ENCODE measurements at places on chromosomes 12 and 14.

DNA sequence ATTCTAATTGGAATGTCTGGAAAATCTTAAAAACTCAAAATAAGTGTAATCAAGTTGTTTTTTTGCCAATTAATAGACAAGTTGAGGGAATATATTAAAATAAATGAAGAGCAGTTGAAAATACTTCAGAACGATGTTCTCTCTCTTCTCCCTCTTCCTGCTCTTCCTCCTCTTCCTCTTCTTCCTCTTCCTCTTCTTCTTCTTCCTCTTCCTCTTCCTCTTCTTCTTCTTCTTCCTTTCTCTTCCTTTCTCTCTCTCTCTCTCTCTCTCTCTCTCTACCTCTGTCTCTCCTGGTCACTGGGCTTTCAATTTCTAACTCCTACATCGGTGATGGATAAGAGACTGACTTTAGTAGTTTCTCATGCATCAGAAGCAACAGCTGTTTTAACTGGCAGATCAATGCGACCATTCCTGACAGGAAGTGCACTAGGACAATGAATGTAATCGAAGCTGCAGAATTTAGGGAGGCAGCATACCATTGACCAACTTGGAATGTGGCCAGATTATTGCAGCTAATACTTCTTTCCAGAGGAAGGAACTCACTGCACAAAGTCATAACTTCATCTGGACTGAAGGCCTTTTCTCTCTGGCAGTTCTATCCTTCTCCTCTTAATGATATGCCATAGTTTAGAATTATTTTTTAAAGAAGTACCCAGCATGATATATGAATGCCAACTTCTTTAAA is 13.8 kb upstream of the TMTC2 start:
- no peak for DNase-seq

DNA sequence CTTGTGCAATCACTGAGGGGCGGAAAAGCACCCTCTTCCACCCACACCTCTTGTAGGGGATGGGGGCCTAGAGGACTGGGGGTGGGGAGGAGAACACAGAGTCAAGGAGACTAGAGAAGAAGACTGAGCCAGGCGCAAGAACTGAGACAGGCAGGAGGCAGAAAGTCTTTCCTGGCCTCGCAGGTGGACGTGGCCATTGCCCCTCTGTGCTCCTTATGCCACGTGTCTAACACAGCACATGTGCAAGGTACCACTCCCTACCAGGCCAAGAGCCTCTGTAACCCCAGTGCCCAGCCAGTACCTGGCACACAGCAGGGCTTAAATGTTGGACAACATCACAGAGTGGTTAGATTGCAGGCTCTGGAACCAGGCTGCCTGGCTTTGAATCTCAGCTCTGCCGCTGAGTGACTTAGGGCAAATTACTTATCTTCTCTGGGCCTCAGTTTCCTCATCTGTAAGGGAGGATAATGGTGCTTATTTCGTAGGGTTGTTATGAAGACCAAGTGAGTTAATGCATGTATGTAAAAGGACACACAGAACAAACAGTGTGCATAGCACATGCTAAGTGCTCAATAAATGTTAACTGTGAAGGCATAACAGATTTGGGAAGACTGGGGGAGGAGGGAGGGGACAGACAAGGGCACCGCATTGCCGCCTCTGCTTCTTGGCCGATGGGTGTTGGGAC is 1.4 kb upstream of the TAMALIN start:
- DNase-seq: no peak

GRCh38 chr14:95765051-95765450 is 51.1 kb upstream of the TCL1A start:
- no peak for DNase-seq

GRCh38 chr14:71115821-71116567 is 208.7 kb downstream of the PCNX1 start:
- DNase-seq: no peak

- DNase-seq: no peak
Measured at GRCh38 chr12:109923038-109923437, 23.0 kb downstream of the TCHP start.

DNA sequence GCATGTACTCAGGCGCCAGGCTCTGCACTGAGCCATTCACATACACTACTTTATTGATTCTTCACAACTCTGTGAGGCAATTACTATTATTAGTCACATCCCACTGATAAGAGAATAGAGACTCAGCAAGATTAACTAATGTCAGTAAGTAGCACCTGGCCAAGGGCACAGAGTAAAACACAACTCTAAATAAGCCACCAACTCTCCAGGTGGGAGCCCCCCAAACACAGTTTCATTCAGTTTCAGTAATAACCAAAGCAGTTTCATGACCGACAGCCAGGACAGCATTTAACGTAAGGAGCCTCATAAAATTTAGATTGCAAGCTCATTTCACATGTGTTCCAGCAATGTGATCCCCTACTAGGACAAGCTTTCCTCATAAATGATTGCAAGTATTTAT is 323.1 kb upstream of the CCDC196 start:
- no peak for DNase-seq

GRCh38 chr14:40989260-40989659 is 617.4 kb upstream of the LRFN5 start:
- no peak for DNase-seq

DNA sequence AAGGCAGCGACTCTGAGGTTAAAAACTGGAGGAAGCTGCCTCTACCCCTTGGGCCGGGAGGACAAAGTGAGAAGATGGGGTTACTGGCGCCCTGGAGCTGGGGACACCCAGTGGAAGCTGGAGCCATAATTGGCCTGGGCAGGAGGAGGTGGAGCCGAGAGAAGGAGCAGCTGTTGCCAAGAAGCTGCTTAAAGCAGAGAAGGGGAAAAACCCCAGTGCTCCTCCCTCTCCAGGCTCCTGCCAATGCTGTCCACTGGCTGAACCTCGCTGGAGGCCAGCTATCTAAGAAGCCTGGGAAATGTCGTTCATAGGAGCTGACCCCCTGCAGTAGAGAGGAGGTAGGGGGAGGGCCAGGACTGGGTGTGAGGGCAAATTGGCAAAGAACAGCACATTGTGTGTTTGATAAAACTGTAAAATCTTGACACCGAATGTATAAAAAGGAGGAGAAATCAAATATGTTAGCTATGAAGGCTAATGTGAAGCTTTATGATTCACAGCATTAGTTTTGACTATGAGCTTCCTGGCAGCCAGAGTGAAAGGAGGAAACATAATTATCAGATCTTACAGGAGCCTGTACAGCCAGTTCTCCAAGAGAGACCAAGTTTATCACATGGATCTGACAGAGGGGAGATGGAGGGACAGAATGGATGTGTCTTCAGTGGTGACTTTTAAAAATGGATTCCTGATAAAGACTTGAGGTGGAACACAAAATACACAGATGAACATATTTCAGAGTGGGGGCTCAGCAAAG is 9.5 kb downstream of the HHIPL1 start:
- DNase-seq: no peak

Data from posterior cingulate gyrus (tissue), 11 donors.